Cortex of kidney (tissue), 1 donor: ENCODE measurements at places on chromosomes 2 and 18.

DNA sequence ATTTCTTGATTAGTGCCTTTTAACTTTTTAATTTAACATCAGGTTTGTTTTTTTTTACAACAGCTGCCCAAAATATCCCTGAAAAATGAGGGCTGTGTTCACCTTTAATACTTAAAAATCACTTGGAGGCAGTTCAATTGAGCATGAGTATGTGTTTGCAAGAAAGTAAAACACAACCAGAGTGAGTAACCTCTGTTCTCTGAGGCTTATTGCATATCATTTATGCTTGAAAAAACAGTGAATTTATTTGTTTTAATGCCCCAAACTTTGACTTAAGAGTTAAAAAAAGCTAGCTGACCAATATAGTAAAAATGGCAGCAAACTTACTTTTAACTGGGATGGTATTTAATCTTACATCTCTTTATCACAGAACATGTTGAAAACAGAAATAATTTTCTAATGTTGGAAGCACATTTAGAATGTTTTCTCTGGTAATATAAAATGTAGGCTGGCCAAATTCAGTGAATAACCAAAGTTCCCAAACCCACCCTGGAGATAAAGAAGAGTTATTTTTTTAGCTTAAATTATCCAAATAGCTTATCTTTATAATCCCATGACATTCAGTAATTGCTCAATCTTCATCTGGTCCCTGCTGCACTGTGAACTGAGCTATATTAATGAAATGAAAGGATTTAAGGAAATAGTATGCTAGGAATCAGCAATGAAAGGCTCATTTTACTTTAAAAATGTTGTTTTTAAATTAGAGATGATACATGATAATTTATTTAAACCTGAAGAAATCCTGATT, 24.8 kb upstream of the EFEMP1 start:
- DNase-seq, result no peak

DNA sequence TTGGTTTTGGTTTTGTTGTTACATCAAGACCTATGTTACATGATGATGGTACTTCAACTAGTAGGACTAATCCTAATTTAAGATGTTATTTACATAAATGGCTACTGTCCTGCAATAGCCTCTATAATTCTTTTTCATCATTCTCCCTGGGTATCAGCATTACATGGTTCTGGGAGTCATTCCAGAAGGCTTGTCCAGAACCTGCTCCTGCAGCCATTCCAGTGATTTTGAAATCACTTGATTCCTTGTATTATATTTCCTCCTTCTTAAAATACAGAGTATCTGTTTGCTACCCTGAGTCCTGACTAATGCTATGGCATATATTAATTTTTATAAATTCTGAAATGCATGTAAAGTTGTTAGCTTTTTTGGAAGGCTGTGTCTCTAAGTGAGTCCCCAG, 400.5 kb upstream of the MEIS1 start:
- no peak for DNase-seq

GRCh38 chr18:23701017-23701416, 11.8 kb downstream of the LAMA3 start:
- DNase-seq, result no peak

- no peak for DNase-seq
Measured at GRCh38 chr2:134762508-134762907, 43.7 kb upstream of the TMEM163 start.

DNA sequence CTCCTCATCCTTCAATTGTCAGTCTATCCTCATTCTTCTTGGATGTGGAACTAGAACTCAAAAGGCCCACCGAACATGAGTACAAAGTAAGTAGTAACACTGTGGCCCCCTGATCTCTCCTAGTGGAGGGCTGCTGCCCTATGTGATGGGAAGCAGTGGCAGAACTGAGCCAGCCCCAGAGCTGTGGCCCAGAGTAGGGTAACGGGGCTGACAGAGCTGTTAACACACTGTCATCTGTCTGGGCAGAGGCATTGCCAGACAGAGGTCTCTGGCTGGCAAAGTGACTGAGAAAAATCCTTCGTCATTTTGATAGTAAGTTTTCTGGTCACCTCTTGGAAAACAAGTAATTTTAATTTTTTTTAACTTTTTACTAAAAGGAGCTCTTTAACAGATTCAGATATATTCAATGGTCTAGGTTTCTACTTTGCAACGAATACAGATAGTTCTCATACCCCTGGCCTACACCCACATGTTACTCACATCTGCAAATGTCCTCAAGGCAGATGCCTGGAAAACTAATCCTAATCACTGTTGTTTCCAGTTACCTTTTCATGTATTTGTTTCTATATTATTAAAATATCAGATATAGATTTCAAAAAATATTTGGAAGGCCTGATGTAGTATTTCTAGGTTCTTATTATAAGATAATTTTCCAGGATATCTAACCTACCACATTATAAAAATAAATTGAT, 588.7 kb downstream of the CPS1 start:
- DNase-seq, result no peak

DNA sequence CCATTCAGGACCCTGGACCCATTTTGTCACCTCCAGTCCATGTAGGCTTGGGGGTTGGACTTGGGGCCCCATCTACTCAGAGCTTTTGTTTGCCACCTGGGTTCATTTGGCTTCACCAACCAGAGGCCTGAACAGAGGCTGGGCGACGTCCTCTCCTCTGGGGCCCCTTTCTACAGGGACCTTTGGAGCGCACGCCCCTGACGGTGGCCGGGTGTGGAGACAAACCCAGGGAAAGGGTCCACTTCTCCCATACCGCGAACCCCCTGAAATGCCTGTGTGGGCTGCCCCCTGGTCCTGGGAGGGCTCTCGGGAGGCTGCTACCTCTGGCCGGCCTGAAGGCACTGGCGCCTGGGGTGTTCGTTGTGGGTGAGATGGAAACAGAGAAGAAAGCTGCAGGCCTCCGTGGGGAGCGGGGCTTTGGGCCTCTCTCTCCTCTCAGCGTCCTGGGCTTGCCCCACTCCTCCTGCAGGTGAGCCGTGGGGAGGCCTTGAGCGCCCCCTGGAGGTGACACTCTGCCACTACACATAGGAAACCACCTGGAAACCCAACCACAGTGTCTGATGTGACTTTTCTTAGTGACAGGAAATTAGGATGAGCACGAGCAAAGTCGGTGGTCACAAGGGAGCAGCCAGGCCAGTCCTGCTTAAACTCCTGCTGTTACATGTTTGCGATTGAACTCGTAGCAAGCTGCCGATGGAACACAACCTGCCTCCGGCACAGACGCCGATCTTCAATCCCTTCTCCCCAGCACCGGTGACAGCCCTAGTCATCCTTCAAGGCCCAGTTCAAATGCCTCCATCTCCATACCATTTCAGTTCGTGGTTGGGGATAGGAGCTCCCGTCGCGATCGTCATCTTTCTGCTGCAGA, 12.0 kb upstream of the NTSR2 start:
- no peak for DNase-seq

DNA sequence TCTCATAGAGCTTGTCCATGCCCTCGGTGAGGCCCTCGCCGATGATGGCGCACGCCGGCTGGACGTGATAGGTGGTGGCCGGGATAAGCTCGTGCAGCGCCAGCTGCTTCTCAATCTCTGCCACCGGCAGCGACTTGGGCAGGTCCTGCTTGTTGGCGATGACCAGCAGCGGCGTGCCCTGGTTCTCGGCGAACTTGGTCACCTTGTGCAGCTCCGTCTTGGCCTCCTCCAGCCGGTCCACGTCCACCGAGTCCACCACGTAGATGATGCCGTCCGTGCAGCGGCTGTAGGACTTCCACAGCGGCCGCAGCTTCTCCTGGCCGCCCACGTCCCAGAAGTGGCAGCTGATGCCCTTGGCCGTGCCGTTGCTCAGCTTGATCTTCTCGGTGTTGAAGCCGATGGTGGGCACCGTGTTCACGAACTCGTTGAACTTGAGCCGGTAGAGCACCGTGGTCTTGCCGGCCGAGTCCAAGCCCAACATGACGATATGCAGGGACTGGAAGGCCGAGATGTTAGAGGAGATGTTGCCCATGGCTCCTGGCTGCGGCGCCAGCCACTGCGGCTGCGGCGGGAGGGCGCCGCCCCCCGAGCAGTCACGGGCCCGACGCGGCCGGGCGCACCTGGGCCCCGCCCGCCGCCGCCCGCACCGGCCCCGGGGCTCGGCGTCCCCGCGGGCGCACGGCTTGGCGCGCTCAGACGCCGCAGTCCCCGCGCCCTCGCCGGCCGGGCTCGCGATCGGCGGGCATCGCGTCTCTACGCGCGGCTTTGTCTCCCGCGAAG, 636 bp downstream of the ARL4C start:
- DNase-seq, result no peak

DNA sequence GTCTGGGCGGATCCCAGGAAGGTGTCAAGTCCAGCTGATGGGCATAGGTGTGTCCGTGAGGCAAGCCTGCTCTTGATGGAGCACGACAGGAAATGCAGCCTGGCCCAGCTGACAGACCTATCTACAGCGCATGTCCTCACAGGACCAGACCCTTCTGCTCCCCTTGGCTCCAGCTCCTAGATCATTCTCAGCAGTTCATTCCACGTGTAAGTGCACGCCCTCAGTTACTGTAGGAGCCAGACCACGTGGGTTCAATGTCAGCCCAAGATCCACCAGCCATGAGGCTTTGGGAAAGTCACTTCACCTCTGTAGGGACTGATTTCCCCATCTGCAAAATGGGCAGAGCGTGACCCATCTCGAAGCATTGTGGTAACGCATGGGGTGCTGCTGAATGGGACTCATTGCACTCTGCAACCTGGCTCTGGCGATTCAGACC, 47.8 kb downstream of the TMEM17 start:
- DNase-seq, result no peak

- no peak for DNase-seq
Measured at GRCh38 chr18:28175930-28176697, 816 bp downstream of the CDH2 start.

DNA sequence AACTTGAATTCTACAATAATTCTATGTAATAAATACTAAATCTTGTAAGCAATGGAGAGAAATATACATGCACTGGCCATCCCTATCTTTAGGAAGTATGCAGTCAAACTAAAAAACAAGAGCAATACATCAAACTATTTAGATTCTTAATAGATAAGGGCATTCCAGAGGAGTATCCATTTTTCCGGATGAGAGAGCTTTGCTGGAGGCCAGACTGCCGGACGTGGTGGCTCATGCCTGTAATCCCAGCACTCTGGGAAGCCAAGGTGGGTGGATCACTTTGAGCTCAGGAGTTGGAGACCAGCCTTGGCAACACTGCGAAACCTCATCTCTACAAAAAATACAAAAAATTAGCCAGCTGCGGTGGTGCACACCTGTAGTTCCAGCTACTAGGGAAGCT, 60.8 kb downstream of the KIF5C start:
- no peak for DNase-seq

- no peak for DNase-seq
Measured at GRCh38 chr2:156333951-156334495, 1.5 kb upstream of the NR4A2 start.

GRCh38 chr18:7830468-7830867, 263.4 kb downstream of the PTPRM start:
- no peak for DNase-seq

DNA sequence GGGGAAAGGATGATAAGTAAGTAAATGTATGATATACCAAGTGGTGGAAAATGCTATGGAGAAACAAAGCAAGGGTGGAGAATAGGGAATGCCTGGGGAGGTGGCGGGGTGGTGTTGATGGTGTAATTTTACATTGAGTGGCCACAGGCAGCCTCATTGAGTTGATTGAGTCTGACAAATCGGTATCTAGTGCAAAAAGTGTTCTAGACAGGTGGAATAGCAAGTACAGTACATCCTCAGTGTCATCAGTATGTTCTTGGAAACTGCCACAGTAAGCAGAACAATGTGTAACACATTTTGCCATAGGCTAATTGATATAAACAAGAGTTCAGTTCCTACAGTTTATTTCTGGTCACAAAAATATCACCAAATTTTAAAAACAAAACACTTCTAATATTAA, 46.4 kb downstream of the UGP2 start:
- no peak for DNase-seq

GRCh38 chr2:108943751-108944150, 45.3 kb downstream of the EDAR start:
- DNase-seq, result no peak

GRCh38 chr2:29053223-29053622, 21.1 kb downstream of the PCARE start:
- no peak for DNase-seq

- no peak for DNase-seq
Measured at GRCh38 chr2:42877511-42877910, 85.1 kb upstream of the HAAO start.

GRCh38 chr2:168348076-168348475, 100.7 kb upstream of the STK39 start:
- no peak for DNase-seq

GRCh38 chr2:37985333-37985732, 60.2 kb downstream of the RMDN2 start:
- DNase-seq, result no peak

DNA sequence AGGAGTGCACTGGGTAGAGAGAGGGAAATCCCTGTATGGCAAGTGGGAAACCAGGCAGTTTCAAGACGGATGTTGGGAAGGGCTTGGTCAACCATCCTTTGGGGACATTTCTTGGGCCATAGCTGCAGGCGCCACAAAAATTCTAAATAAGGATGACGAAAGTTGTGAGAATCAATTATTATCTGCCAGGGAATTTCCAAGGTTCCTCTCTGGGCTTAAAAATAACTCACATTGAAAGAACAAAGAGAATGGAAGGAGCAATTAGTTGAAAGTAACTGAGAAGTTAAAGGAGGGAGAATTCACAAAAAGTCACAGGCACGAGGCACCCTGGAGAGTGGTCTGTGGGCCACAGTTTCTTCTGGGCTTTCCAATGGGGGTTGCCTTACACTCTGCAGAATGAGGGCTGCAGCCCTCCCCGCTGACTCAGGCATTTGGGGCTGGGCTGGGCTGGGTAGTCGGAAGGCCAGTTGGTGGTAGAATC, 195.7 kb downstream of the SMAD7 start:
- no peak for DNase-seq

DNA sequence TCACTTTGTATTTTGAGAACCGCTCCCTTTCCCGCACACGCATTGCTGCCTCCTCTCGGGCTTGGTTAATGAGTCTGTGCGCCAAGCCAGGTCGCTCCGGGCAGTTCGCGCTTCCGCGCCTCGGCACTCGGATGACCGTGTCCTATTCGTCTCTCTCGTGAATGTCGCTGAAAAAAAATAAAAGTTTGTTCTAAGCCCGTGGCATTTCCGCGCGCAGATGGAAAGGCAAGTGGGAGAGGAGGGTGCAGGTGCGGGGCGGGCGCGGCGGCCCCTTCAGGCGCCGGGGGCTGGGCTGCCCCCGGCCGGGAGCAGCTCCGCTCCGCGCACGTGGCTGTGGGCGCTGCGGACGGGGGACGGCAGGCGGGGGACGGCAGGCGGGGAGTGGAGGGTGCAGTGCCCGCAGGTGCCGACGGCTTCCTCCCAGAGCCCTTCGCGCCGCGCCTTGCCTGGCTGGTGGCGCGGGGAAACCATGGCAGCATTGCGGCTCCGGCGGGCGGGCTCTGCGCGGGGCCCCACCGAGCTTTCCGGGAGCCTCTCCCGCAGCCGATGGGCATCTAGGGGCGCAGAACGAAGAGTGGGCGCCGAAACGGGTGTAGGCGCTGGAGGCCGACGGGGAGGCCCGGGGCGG, 159.6 kb upstream of the SIX2 start:
- no peak for DNase-seq

DNA sequence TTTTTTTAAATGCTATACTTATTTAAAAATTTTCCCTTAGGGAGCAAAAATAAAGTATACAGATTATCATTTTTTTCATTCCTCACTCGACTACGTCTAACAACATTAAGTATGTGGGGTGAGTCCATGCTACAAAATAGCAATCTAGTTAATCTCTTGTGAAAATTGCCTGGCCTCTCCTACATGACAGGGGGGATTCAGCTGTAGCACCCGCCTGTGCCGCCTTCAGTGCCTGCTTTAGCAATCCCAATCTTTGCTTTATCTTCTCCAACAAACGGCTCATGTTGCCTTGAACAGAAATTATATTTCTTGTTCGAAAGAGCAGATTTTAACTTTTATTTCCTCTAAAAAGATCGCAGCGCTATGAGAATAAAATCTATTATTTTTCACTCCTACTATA, 2.4 kb upstream of the SOX11 start:
- no peak for DNase-seq
